ENCODE measurements at places on chromosomes 7 and 10. TPM values are rescaled to one million over a fixed set of nuclear protein-coding genes. Genes with fewer than 3 reads are reported as not detected.

DNA sequence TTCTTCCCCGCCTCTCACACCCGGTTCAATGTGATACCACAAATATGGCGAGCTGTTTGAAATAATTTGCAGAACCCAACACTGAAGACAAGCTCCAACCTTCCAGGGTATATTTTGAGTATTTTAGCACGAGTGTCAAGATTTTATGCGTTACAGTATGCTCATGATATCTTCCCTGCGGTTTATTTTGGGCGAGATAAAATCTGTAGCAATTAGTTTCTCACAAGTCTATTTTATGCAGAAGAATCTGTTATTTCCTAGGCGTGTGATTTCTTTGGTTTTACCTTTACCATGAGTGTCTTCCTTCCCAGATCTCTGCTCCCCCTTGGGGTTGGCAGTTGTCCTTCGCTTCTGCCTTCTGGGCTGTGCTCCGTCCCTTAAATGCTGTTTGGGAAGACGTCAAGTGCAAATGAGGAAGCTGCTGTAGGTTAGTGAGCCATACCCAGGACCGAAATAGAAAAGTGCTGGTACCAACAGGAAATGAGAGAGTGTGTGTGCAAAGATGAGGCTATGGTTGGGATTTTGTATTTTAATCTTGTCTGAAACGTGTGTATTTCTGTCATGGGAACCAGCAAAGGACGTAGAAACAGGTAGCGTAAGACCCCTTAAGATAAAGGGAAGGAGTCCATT lies 299.8 kb downstream of the KLF6 start:
- H3K36me3 ChIP-seq = no peaks in the 10 kb centered on the region
- H3K27me3 ChIP-seq = no peaks in the 10 kb centered on the region
- H3K4me3 ChIP-seq = peak overlapping the region; percentile 35
- H3K4me1 ChIP-seq = no peaks in the 10 kb centered on the region
- H3K27ac ChIP-seq = peak overlapping the region; percentile 15

DNA sequence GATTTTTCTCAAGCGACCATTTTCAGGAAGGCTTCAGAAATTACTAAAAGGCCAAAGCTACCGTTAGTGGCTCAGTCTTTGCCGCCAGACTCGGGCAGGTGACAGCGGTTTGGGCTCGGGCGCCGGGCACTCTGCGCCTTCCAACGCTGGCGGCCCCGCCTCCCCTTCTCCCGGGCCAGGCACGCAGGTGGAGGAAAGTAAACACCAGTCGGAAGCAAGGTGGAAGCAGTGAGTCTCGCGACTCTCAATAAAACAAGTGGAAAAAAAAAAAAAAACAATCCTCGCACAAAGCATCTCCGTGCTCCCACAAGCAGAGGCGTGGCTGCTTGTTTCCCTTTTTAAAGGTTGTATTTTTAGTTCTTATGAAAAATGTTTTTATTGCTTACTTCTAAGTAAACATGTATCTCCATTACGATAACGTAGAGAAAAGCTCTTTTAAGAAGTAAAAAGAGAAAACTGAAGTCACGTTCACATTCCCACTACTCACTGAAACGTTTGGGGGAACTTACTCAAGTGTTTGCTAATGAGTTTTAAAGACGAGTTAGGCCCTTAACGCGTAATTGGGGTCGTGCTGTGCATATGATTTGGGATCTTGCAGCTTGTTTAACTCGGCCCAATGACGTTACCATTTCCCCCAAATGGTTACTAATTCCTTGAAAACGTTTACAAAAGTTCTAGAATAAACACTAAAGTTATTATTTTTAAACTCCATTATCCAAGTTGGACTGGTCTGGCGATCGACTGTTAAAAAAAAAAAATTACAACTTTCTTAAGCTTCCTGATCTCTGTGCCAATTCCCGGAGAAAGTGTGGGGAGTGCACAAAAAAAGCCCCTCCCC lies 864 bp downstream of the CDCA7L start:
- H3K36me3 ChIP-seq = no peaks in the 10 kb centered on the region
- H3K27ac ChIP-seq = peak overlapping the region; percentile 83
- H3K4me1 ChIP-seq = peaks cover 9% of the 10 kb centered on the region
- H3K27me3 ChIP-seq = no peaks in the 10 kb centered on the region
- peak; percentile 76 for DNase-seq
- H3K4me3 ChIP-seq = peak overlapping the region; percentile 69

PYROXD2 gene
- 7.0 TPM for total RNA-seq

HOXA4 gene
- 7.7 TPM for total RNA-seq

- no peak overlapping the region for H3K4me3 ChIP-seq
- H3K36me3 ChIP-seq = no peaks in the 10 kb centered on the region
- H3K27me3 ChIP-seq = no peaks in the 10 kb centered on the region
- DNase-seq = peak; percentile 36
- H3K27ac ChIP-seq = no peak overlapping the region
Observed at GRCh38 chr7:1845536-1846311, 175.6 kb downstream of the ELFN1 start.

Measured in Peyer's patch (tissue), 4 donors.